Mesothelial cell of epicardium (in vitro differentiated cells): ENCODE measurements at places on chromosomes 6 and 20. TPM values are rescaled to one million over a fixed set of nuclear protein-coding genes. Genes with fewer than 3 reads are reported as not detected.

- peaks cover 3% of the 10 kb centered on the region for H3K4me1 ChIP-seq
- no peak for DNase-seq
- peaks cover 6% of the 10 kb centered on the region for H3K27me3 ChIP-seq
These were observed 53.5 kb upstream of the NXT1 start for GRCh38 chr20:23296841-23297701.

- H3K4me3 ChIP-seq, result no peak overlapping the region
- no peaks in the 10 kb centered on the region for H3K27me3 ChIP-seq
- no peak for DNase-seq
- H3K27ac ChIP-seq, result no peak overlapping the region
These were observed 45.0 kb upstream of the MOXD1 start for GRCh38 chr6:132446141-132446854.

DNA sequence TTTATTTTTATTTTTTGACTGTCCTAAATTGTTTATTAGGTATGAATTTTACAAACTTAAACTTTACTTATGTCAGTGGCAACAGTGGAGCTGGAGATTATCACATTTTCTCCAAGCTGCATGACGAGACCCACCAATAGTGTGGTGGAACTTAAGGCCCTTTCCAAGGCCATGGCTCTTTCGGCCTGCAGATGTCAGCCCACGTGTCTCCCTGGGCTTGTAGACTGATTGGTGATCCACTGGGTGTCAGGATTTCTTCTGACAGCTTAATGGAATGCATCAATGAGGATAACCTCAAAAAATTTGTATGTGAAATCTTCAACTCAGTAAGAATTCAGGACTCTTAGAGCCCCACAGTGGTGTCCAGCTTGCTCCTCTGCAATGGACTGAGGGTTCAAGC is 32.3 kb upstream of the OVOL2 start:
- peaks cover 4% of the 10 kb centered on the region for H3K27me3 ChIP-seq
- no peak for DNase-seq
- no peaks in the 10 kb centered on the region for H3K36me3 ChIP-seq
- H3K27ac ChIP-seq, result no peak overlapping the region
- H3K4me3 ChIP-seq, result no peak overlapping the region

The NHSL1 gene
- 66.1 to 73.6 TPM (median 68.0 TPM) in 3 replicates for total RNA-seq

DNA sequence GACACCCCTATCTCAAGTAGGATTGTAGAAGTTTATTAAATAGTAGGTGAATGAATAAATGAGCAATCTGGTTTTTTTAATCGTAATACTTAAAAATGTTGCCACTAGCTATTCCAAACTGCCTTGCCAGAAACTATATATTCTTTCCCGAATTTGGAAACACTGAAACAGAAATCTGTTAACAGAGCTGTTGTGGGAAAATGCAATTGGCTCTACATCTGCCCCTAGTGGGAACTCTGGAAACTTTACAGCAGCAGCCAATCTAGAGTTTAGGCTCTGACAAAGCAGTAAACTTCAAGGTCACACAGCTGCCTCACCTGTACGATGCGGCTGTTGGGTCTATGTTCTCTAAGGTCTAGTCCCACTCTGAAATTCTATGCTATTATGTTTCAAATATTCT is 41.7 kb downstream of the SYNE1 start:
- H3K4me3 ChIP-seq, result no peak overlapping the region
- no peaks in the 10 kb centered on the region for H3K27me3 ChIP-seq
- no peak overlapping the region for H3K27ac ChIP-seq
- peaks cover 19% of the 10 kb centered on the region for H3K4me1 ChIP-seq
- no peaks in the 10 kb centered on the region for H3K36me3 ChIP-seq

- no peaks in the 10 kb centered on the region for H3K36me3 ChIP-seq
- no peaks in the 10 kb centered on the region for H3K4me1 ChIP-seq
- H3K4me3 ChIP-seq, result no peak overlapping the region
These were observed 11.6 kb upstream of the SCGN start for GRCh38 chr6:25640446-25640845.

The STX7 gene
- 46.9 to 48.1 TPM (median 47.9 TPM) in 3 replicates for total RNA-seq

The IL20RA gene
- 1.1 to 2.1 TPM (median 1.7 TPM) in 3 replicates for total RNA-seq

DNA sequence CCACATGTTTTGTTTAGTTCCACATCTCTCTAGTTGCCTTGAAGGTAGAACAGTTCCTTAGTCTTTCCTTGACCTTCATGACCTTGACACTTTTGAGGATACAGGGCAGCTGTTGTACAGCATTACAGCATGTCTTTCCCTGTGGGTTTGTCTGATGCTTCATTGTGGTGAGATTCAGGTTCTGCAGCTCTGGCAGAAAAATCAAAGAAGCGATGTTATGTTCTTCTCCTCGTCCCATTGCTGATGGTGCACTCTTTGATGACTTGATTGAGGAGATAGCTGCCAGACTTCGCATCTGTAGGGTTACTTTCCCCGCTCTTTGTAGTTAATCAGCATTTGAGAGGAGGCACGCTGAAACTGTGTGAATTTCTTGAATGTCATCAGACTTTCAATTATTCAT is 12.0 kb downstream of the CEBPB start:
- H3K27me3 ChIP-seq, result no peaks in the 10 kb centered on the region
- H3K27ac ChIP-seq, result no peak overlapping the region
- no peak for DNase-seq
- no peak overlapping the region for H3K4me3 ChIP-seq

The NKX2-4 gene
- not detected in 3 replicates for total RNA-seq

The BEND6 gene
- 6.6 to 8.1 TPM (median 7.6 TPM) in 3 replicates for total RNA-seq

The OARD1 gene
- total RNA-seq, result 24.6 to 26.8 TPM (median 26.8 TPM) in 3 replicates

DNA sequence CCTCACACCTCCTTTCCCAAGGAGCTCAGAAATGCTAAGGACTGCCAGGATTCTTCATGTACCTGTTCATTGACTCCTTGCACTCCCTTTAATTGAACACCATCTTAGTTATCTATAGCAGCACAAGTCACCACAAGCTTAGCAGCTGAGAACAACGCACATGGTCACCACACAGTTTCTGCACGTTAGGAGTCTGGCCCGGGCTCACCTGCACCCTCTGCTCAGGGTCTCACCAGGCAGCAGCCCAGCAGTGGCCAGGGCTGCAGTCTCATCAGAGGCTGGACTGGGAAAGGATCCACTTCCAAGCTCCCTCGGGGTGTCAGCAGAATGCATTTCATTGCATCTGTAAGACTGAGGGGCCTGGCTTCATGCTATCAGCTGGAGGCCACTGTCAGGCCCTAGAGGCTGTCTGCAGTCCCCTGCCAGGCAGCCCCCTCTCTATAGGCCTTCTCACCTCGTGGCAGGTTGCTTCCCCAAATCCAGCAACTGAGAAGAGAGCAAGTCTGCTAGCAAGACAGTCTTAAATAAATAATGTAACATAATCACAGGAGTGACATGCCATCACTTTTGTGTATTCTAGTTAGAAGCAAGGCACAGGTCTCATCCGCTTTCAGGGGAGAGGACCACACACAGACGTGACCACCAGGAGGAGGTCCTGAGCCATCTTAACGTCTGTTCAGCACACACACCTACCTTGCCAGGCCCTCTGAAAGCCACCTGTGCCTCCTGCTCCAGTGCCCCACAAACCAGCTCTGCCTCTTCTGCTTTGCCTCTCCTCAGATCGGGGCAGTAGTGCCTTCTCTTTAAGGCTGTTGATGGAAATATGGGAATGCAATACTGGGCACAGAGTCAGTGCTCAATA is 165.2 kb upstream of the CST7 start:
- no peak overlapping the region for H3K4me3 ChIP-seq
- no peak overlapping the region for H3K27ac ChIP-seq
- DNase-seq, result no peak
- H3K4me1 ChIP-seq, result peaks cover 7% of the 10 kb centered on the region

The FAM83C gene
- total RNA-seq, result 0.07 TPM in 1 of 3 replicates, not detected in the others

GRCh38 chr6:17665132-17665531 is 41.6 kb downstream of the NUP153 start:
- H3K4me1 ChIP-seq, result no peaks in the 10 kb centered on the region
- no peaks in the 10 kb centered on the region for H3K27me3 ChIP-seq
- peaks cover 58% of the 10 kb centered on the region for H3K36me3 ChIP-seq
- H3K27ac ChIP-seq, result no peak overlapping the region
- DNase-seq, result no peak

The SLC22A23 gene
- 24.3 to 25.0 TPM (median 24.5 TPM) in 3 replicates for total RNA-seq

DNA sequence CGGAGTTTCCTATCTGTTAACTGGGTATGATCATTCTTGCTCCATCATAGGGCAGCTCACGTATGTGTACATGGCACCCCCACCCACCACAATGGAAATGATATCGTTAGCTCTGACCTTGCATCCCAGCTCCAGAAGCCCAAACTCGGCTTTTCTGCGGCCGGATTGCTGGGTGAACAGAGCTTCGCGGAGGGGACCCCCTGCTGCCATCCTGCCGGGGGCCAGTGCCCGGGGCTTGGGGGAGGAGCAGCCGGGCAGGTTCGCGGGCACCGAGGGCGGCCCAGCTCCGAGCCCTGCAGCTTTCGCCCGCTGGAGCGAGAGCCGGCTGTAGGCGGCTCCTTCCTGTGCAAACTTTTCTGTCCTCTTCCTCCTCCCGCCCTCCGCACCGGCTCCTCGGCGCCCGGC is 24.9 kb upstream of the FUCA2 start:
- peak overlapping the region; percentile 71 for H3K4me3 ChIP-seq
- H3K27ac ChIP-seq, result no peak overlapping the region
- no peaks in the 10 kb centered on the region for H3K36me3 ChIP-seq
- peaks cover 7% of the 10 kb centered on the region for H3K4me1 ChIP-seq
- DNase-seq, result peak; percentile 60

The UNC5CL gene
- total RNA-seq, result 2.0 to 2.2 TPM (median 2.1 TPM) in 3 replicates

The PNPLA1 gene
- 0.14 TPM in 1 of 3 replicates, not detected in the others for total RNA-seq

GRCh38 chr6:130675072-130675471 is 152.1 kb upstream of the SMLR1 start:
- H3K4me1 ChIP-seq, result peaks cover 26% of the 10 kb centered on the region
- no peak for DNase-seq
- peaks cover 6% of the 10 kb centered on the region for H3K36me3 ChIP-seq

The LY6G6C gene
- 0.89 to 1.4 TPM (median 1.3 TPM) in 3 replicates for total RNA-seq

DNA sequence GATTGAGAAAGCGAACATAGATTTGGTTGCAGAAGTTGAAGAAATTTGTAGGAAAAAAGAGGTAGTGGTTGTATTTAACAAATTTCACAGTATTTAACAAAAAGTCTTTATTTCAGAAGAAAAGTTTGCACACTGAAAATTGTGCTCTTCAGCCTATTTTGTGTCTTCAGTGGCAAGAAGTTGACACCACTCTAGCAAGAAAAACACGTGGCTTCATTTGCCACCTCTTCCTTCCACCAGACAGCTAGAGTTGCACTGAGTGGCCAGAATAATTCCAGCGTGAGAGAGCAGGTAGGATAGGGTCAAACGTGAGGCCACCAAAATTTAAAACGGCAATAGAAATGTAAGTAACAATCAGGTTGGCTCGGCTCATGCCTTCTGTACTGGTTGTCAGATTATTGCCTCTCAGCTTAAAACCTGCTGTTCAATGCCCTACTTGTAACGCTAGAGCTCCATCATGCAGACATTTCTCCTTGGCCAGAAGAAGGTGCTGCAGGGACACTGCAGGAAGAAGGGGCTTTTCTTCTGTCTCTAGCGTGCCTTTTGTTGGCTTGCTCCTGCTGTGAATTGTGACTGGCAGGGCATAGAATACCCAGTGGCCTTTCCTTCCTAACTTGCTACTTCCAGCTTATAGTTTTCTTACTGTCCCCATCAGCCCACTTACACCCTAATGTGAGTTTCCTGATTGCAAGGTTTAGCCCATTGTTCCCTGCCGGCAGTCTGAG is 12.1 kb downstream of the TRAPPC3L start:
- DNase-seq, result no peak
- no peak overlapping the region for H3K4me3 ChIP-seq
- H3K27me3 ChIP-seq, result no peaks in the 10 kb centered on the region
- H3K27ac ChIP-seq, result no peak overlapping the region
- peaks cover 2% of the 10 kb centered on the region for H3K36me3 ChIP-seq
- H3K4me1 ChIP-seq, result peaks cover 48% of the 10 kb centered on the region

DNA sequence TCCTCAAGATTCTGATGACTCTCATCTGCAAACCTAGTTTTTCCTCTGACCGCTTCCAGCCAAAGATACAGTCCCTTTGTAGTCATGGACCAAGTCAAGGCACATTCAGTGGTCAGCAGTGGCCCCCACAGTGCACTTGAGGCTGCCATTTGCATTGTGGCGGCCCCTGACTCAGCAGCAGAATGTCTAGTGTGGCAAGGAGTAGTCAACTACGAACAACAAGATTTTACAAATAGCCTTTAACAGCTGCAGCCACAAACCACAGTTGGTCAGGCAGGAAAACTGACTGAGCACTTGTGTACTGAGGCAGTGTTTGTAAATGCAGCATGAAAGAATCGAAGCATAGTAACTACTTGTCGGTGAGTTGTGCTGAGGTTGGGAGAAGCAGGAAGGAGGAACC is 49.6 kb downstream of the SLC2A12 start:
- no peaks in the 10 kb centered on the region for H3K27me3 ChIP-seq
- DNase-seq, result no peak
- no peak overlapping the region for H3K27ac ChIP-seq

The RSPH3 gene
- 9.1 to 10.6 TPM (median 9.3 TPM) in 3 replicates for total RNA-seq

DNA sequence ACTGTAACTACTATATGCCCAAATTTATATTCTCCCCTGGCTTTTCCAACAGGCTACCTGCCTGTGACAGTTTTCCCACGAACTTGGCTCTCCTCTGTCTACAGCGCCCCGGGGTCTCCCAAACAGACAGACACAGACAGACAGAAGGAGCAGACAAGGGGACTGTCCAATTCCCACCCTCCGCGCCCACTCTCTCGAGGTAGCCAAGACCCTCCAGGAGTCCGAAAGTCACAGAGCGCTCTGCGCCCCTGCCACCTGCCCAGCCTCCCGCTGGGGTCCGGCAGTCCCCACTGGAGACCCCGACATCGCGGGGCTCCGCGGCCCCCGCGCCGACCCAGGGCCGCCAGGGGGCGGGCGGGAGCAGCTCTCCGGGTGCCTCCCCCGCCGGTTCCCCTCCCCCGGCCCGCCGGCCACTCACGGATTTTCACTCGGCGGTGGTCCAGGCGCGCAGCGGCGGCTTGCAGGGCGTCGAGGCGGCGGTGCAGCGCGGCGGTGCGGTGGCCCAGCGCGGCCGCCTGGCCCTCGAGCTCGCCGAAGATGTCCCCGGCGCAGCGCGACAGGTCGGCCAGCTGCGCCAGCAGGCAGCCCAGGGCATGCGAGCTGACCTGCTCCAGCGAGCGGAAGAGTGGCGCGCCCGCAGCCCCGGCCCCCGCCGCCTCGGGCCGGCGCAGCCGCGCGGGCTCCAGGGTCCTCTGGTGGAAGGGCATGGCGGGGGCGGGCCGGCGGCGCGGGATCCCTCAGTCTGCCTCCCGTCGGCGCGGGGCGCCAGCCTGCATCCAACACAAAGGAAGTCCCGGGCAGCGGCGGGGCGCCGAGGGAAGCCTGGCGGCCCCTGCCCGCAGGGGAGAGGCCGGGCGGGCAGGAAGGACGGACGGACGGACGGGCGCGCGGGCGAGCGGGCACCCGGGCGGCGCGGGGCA is 81.3 kb upstream of the CCDC28A start:
- DNase-seq, result peak; percentile 86
- H3K27ac ChIP-seq, result peak overlapping the region; percentile 91
- peak overlapping the region; percentile 87 for H3K4me3 ChIP-seq
- no peaks in the 10 kb centered on the region for H3K36me3 ChIP-seq
- H3K4me1 ChIP-seq, result peaks cover 11% of the 10 kb centered on the region
- no peaks in the 10 kb centered on the region for H3K27me3 ChIP-seq

DNA sequence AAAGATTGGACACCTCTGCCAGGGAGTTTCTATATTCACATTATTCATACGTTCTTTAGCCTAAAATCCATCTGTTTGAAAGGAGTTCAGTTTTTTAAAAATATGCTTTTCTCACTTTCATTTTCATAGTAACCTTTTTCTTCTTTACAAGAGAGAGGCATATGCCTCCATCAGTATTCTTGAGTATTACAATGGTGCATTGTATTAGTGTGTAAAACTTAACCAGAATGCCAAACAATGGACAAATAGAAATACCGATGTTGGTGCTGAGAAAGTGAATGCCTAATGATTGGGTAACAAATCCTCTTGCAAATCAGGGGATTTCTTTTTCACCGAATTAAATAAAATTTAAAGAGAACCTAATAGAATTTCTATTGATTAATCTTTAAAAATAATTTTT is 163.2 kb upstream of the LAMA2 start:
- no peak for DNase-seq
- peaks cover 13% of the 10 kb centered on the region for H3K4me1 ChIP-seq
- peaks cover 5% of the 10 kb centered on the region for H3K27me3 ChIP-seq
- H3K36me3 ChIP-seq, result no peaks in the 10 kb centered on the region
- H3K27ac ChIP-seq, result no peak overlapping the region
